ENCODE measurements at places on chromosomes 3 and 15. TPM values are rescaled to one million over a fixed set of nuclear protein-coding genes. Genes with fewer than 3 reads are reported as not detected.

- no peak for DNase-seq
Measured at GRCh38 chr3:190362258-190362657, 25.7 kb upstream of the CLDN16 start.

DNA sequence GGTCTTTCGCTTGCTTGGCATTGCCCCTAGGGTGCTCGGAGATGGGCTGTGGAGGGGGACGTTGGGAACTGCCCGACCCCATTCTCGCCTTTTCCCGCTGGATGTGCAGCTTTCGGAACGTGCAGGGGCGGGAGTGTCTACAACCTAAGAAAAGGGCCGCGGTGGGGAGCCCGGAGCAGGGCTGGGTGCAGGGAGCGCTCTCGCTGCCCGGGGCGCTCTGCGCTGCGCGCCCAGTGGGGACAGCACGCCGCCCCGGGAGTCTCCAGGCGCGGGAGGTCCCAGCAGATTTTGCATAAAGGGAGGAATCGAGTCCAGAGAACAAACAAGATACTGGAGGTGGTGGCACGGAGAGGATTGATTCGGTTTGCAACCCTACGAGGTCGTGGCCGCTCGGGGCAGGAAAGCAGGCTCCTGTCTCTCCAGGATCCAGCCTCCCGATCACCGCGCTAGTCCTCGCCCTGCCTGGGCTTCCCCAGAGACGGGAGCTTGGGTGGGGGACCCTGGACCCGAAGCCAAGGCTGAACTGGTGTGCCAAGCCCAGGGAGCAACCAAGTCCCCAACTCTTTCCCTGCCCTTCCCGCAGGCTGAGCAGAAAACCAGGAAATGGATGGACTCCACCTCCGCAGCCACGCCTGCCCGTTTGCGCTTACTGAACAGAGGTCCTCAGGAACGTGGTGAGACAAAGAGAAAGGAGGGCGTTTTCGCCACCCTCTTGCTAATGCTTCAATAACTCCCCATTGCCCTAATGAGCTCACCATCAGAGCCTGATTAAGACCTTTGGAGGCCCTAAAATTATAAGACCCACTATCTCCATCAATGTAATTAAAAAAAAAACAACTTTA, 59.7 kb downstream of the NOX5 start:
- peak; percentile 28 for DNase-seq

DNA sequence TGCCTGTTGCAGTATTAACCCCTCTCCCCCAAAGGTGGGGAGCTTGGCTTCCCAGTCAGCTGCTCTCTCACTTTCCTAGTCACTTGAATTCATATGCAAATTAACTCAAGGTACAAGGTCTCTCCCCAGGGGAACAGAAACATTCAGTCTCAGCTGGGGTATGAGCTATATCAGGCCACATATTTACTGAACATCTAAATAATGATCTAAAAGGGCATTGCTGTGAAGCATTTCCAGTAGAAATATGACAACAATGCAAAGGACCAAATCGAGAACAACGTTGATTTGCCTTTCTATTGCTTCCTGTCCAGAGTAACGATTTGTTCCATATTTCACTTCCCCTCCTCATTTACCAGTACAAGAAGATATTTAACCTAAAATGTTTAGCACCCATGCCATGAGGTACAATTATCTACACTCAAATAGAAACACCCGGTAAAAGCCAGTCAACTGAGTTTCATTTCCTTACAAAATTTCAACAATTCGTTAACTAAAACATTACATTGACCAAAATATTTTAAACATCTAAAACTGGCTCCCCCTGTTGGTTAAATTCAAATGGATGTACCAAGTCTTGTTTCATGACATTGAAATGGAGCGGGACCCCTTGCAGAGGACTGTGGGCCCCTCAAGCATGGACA, 36.5 kb upstream of the KLHL6 start:
- no peak for DNase-seq

- DNase-seq: no peak
Measured at GRCh38 chr3:187367561-187368103, 553 bp upstream of the RTP4 start.

DNA sequence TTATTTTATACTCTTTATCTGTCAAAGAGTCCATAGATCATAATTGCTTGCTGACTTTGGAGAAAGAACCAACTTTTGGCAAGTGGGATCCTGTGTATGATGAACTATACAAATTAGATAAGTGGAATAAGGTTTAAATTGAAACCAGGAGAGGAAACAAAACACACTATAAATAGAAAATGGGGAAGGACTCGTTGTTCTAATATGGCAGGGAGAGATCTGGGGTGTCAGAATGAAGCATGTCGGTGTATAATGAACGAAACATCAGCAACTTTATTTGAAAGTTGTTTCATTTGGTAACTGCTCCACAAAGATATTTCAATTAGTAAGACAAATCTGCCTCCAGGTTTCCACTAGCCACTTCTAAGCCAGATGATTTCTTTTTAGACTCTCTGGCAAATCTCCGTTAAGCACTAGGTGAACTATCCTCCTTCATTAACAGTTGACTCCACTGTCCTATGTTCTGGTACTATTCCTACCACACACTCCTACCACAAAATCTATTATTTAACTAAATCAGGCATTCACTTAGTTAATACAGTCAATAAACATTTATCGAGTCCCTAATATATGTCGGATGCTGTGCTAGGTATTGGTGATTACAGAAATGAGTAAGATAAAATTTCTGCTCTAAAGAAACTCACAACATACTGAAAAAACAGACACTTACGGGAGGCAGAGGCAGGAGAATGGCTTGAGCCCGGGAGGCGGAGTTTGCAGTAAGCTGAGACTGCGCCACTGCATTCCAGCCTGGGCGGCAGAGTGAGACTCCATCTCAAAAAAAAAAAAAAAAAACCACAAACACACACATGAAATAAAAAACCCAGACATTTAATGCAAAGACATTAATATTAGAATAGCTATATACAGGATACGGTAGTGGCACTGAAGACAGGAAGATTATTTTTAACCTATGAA, 20.1 kb downstream of the SLC15A2 start:
- no peak for DNase-seq

The PLA2G4E gene
- total RNA-seq: not detected

The EOGT gene
- total RNA-seq: 52.3 TPM

The SETD2 gene
- 90.1 TPM for total RNA-seq

The CPEB1 gene
- total RNA-seq: 3.5 TPM
